ENCODE measurements at places on chromosomes 12 and 14. TPM values are rescaled to one million over a fixed set of nuclear protein-coding genes. Genes with fewer than 3 reads are reported as not detected.

The CYP46A1 gene
- total RNA-seq: 0.13 TPM

The LYZ gene
- total RNA-seq: 0.13 TPM

The NUAK1 gene
- total RNA-seq: 7.6 TPM

The POTEG gene
- total RNA-seq: not detected

The C1QL4 gene
- total RNA-seq: not detected

The AP1G2 gene
- 44.4 TPM for total RNA-seq

The TMEM253 gene
- total RNA-seq: 0.51 TPM

The SRRM4 gene
- not detected for total RNA-seq

- no peak for DNase-seq
Measured at GRCh38 chr14:24094841-24095270, 745 bp downstream of the PCK2 start.

GRCh38 chr14:93525696-93526451 is 95.1 kb downstream of the UNC79 start:
- DNase-seq: peak; percentile 69

DNA sequence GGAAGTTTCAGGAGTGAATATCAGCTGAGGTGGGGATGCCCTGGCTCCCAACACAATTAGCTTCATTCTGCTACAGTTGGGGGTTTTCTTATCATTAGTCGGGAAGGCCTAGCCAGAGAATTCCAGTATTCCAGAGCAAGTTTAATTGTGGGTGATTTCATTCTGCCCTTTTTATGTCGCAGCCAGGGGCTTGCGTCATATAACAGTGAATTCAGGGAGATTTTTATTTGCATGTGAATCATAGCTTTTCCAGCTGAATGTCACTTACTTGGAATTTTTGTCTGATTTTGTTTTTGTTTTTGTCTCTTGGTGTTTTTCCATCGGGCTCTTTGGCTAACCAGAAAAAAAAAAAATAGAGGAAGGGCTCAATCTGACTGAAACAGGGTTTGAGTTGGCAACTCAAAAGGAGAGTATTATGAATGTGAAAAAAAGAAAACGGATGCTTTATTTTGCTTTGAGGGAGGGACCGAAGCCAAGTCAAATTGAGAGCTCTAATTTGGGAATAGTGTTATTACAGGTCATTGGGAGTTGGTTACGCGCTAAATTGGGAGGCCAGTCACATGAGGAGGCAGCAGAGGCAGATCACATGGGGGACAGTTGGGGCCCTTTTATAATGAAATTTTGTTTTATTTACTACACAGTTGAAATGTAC is 119.4 kb downstream of the SAMD4A start:
- peak; percentile 46 for DNase-seq

GRCh38 chr12:114697741-114698565 is 14.0 kb upstream of the TBX3 start:
- no peak for DNase-seq

GRCh38 chr14:93476305-93476704 is 45.6 kb downstream of the UNC79 start:
- no peak for DNase-seq

GRCh38 chr12:6468283-6468575 is 2.2 kb downstream of the VAMP1 start:
- peak; percentile 69 for DNase-seq

GRCh38 chr12:13504074-13504473 is 307.5 kb downstream of the EMP1 start:
- DNase-seq: peak; percentile 43

DNA sequence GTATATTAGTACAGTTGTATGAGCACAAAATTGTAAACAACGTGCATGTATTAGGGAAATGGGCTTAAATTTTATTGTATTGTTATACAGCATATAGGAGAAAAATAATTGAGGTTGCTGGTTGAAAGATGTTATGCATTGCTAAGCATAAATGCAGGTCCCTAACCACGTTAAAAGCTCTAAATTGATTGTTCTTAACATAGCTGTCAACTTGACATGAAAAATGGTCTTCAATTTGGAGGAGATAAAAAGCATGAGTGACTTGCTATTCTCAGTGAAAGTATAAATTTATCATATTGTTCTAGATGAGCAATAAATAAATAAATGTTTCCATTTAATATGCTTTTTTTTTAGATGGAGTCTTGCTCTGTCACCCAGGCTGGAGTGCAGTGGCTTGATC is 506.6 kb upstream of the ATXN7L3B start:
- no peak for DNase-seq

DNA sequence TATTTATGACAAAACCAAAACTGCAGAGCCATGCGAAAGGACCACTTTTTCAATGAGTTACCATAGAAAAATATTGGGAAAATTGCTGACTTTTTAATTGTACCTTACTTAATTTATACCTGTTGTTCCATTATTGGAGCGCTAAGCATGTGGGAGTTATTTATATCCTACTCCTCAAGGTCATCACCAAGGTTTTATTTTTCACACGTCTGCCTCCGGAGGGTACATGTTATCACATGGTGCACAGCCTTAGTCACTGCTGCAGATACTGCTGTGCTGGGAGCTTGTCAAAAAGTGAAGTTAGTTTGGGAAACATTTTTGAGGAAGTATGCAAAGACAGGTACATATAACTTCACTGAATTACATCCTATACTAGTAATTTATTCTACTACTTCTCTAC is 1444.3 kb downstream of the AACS start:
- DNase-seq: no peak

DNA sequence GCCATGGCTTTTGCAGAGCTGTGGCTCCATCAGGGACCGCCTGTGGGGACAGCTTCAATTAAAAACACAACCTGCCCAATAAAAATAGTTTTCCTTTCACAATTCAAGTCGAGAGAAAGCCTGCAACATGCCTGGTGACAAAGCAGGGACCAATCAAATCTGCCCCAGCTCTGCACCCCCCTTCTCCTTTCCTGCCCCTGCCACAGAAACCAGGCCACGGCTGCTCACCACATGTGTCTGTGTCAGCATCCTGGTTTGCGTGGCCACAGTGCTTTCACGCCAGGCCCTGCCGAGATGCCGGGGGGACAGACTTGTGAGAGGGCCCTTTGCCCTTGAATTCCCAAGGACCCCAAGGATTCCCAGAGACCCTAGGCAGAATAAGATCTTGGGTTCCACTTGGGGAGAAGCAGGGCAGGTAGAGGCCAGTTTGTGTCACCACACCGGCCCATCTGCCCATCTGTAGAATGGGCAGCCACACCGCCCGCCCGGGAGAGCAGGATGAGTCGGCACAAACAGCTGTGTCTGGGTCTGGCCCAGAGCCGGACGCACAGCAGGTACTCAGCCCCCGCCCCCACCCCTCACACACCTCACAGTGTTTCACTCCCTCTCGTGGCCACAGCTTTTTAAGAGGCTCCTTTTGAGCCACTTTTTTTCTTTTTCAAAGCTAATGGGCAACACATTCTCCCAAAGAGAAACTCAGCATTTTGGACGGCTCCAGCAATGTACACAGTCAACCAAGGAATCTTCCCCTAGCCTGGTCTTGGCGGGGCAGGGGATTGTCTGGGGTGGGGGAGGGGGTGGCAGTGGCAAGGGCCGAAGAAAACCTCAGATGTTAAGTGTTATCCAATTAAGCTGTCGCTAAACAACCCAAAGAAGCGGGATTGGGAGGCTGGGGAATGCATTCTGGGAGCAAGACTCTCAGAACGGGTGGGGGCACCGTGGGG is 41.5 kb downstream of the BCL11B start:
- DNase-seq: peak; percentile 25

DNA sequence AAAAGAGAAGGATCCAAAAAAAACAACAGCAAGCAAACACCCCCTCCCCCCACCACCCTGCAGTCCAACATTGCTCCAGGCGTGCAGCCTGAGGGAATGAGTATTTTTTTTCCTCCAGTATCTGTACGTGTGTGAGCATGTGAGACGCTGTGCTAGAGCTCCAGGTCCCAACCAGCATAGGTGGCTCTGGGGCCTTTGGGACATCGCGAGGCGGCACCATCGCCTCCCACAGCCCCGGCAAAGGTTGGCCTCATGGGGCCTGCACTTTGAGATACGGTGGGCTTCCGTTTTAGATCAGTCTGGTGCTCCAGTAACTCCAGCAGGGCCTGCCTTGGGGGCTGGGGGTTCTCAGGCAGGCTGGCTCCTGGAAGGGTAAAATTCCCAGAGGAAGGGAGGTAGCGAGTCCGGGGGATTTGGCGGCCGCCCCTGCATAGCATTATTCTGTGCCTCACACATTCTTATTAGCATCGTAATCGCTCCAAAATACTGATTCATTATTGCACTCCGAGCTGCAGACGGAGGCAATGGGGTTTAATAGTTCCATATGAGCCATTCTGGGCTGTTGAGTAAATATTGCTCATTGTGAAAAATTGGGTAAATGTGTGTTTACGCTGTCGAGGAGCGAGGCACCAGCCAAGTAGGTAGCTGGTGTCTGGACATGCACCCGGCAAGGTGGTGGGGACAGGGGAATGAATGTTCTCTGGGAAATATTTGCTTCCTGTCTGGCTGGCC is 143.1 kb upstream of the MYL2 start:
- DNase-seq: peak; percentile 99

GRCh38 chr12:51926064-51926632 is 18.8 kb downstream of the ACVRL1 start:
- DNase-seq: no peak

GRCh38 chr12:42027546-42027945 is 117.1 kb downstream of the GXYLT1 start:
- no peak for DNase-seq

GRCh38 chr12:131436922-131437705 is 273.8 kb upstream of the SFSWAP start:
- DNase-seq: no peak

- DNase-seq: no peak
Measured at GRCh38 chr14:56135001-56135400, 16.8 kb downstream of the PELI2 start.

DNA sequence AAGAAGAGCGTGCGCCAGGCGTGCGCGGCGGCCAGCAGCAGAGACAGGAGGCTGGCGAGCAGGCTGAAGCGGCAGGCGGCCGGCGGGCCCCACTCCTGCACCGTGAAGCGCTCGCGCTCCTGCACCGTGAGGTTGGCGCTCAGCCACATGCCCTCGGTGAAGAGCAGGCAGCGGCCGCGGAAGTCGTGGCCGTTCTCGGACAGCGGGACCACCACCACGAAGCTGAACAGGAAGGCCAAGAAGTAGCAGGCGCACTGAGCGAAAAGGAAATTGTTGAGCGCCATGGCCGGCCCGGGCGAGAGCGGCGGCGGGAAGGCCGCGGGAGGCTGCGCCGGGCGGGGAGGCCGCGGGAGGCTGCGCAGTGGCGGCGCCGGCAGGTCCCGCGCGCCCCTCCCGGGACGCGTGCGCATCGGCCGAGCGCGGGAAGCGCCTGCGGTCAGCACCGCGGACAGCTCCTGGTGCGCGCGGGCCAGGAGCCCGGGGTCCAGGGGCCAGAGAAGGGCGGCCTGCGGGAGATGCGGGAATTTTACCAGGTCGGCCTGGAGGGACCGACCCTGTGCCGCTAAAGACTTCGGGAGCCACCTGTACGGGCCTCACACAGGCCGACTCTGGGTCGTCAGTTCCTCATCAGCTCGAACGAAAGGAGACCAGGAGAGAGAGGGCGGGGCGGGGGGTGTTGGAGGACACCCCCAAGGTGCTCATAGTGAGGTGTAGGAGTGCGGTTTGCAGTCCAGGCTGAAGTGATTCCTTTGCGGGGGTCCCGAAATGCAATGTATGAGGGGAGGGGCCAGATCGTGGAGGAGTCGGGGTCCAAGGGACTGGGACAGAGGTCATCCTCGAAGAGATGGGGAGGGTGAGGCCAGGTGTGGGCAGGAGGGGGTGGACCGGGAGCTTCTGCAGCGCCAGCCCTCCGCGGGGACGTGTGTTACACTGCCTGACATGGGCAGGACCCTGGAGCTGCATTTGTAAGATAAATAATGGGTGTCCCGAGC is at the start of gene TMEM179:
TSS of gene TMEM179 (minus strand) at position 315 of the 992 bp plus-strand sequence. CDS start at position 284, 31 bp downstream.
- DNase-seq: no peak

DNA sequence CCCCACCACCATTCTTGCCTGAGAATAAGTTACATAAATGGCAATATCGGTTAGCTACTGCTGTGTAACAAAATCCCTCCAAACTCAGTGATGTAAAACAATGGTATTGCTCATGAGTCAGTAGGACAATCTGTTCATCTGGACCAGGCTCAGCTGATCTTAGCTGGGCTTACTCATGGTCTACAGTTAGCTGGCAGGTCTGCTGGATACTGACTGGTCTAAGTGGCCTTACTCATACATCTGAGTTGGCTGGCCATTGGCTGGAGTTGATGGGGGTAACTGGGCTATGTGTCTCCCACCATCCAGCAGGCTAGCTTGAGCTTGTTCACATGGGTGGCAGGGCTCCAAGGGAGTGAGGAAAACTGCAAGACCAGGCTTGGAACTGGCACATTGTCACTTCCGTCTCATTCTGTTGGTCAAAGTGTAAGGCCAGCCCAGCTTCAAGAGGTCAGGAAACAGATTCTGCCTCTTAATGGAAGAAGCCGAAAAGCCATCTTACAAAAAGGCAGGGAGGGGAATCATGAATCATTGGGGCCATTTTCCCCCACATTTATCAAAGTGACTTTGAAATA is 56.7 kb upstream of the CHGA start:
- DNase-seq: peak; percentile 64

- DNase-seq: peak; percentile 40
Measured at GRCh38 chr12:88338486-88338885, 196.4 kb downstream of the TMTC3 start.

- DNase-seq: no peak
Measured at GRCh38 chr12:129903092-129903945, 506 bp downstream of the TMEM132D start.

DNA sequence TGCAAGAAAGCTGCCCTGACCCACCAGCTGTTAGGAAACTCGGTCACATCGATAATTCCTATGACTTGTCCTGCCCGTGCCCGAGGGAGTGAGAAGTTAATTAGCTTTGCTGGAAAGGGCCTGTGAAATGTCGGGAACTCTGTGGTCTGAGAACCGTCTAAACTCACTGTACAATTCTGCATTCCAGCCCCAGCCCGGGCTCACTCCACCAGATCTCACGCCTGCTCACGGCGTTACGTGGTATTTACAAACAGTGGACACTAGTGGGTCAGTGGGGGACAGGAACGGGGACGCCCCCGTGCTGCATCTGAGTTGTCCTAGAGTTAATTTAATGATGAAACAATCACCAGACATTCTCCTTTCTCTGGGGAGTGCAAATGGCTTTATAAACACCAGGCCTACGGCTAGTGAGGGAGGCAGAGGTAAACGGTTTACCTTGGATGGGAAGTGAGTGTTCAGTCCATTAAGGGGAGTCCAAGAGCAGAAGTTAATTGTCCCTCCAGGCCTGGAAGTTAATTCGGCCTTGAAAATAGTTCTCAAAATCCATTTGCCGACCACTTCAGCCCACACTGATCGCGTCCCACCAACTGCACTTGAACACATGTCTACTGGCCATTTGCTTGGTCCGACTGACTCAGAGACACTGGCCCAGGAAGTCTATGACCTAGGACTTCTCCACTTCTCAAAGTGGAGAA is 93.5 kb upstream of the MED13L start:
- DNase-seq: no peak
